ENCODE measurements at places on chromosomes 2 and 18.

- no peak for DNase-seq
These were observed 2.0 kb downstream of the ZNF521 start for GRCh38 chr18:25349926-25350487.

- DNase-seq: no peak
These were observed 82.0 kb downstream of the DPP4 start for GRCh38 chr2:161991991-161992390.

DNA sequence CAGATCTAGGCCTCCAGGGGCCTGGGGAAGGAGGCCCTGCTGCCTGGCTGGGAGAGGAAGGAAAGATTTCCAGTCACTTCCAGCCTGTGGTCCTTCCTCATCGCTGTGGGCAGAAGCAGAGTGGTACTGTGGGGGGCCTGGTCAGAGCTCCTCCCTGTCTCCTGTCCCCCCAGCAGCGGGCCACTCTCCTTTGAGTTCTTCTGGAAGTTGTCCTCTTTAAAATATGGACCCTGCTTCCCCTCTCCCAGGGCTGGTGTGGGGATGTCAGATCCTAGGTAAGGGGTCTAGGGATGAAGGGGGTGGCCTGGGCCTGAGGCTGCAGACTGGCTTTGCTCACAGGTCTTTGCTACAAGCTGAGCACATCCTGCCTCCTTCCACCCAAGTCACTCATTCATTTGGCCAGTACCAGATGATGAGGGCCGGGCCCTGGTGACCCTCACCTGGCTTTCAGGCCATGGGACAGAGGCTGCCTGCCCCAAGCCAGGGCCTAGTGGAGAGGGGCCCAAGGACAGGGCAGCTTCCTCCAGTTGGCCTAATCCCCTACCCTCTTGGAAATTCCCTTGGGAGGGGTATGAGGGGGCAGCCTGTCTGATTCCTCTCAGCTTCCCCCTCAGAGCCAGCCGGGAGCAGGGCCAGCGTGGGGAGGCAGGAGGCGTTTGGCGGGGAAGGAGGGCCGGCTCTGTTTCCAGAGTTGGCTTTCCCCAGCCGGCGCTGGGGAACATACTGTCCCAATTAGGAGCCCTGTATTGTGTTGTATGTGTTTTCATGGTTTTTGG is 231.9 kb downstream of the DYSF start:
- DNase-seq: no peak

- DNase-seq: peak; percentile 56
These were observed 7.6 kb downstream of the ZFP36L2 start for GRCh38 chr2:43218702-43219382.

DNA sequence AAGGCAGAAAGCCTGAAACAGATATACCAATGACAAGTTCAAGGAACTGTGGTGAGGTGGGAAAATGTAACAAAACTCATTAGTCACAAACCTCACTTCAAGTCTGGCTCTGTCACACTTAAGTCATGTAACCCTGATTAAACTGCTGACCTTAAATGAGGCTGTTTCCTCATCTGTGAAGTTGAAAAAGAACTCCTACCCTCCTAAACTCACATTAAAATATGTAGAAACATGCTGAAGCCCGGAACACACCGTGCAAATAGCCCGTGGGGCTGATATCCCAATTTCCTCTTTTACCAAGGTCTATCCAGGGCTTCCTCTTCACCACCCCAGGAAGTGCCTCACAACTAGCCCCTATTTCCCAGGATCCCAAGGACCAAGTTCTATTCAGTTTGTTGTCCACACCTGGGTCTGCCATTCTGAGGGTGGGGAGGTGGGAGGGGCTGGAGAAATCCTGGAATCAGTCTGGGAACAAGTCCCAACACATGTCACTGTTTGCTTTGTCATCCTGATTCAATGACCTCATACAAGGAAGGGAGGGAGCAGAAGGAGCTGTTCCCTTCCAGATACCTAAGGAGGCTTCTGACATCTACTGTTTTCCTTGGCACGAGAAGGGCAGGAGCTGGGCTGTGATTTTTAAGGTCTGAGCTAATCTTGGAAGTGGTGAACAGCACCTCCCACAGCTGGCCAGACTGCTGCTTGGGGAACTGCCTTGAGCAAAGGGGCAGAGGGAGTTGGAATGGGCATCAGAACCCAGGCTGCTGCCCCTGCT is 42.3 kb downstream of the SLC4A1AP start:
- DNase-seq: no peak

DNA sequence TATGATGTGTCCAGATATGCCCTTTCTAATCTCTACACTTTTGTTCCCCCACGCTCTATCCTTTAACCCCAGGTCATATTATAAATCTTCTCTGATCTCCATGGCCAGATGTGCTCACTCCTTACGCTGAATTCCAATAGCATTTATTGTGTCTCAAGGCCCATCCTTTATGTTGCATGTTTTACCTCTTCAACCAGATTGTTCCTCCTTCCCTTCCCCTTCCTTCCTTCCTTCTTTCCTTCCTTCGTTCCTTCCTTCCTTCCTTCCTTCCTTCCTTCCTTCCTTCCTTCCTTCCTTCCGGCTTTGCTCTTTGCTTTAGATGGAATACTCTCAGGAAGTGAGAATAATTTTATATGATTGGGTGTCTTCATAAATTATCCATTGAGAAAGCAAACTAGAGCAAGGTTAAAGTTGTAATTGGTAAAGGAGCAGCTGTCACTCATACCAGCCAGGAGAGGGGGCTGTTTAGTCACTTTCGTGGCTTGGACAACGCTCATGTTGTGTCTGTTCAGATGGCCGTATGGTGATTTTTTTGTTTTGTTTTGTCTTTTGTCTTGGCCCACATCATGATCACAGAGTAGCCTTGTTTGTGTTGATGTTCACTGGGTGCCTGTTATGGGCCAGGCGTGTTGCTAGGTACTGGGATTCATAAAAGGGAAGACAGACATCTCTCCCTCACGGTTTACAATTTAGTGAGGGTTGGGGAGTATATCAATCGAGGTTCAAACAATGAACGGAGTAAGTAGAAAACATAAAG is 68.0 kb downstream of the DAW1 start:
- DNase-seq: no peak

DNA sequence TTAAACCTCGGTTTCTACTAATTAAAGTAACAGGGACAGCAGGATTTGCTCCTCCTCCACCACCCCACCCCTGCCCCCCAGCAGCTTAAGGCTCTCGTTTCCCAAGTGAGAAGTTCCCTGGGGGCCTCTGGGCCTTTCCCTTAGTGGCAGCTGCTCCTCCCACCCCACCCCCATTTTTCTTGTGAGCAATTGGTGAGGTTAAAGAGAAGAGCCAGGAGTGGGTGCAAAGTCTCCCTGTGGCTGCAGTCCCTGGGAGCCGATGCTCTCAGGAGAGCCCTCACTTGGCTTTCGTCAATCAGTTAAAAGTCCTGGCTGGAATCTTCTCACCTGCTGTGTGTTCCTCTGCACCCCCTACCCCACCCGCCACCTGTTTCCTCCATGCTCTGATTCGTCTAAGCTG is 48.7 kb upstream of the AGAP1 start:
- no peak for DNase-seq

DNA sequence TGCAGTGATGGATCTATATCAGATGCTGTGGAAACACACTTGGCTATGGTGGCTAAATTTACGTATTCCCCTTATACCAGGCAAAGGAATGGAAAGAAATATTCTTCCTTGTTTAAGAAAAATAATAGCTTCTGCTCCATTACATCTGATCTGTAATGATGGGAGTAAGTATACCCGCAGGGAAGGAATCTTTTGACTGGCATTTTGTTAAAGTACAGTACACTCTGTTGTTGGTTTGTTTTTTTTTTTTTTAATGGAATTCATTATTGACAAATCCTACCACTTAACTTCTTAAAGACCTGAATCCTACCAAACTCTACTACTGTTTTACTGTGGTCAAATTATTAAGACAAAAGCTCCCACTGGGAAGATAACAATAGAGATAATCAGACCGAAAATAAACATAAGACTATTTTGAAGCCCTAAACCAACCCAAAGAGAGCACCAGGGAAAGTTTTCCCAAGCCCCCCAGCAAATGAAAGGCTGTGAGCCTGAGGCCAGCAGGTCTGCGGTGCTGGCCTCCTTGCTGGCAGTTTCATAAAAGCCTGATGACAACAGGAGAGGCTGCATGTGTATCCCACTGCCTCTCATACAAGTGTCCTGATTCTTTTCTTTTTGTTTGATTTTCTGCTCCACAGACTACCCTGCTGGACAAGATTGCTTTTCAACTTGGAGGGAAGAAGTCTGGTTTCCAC is 101.0 kb downstream of the SLC25A12 start:
- no peak for DNase-seq

DNA sequence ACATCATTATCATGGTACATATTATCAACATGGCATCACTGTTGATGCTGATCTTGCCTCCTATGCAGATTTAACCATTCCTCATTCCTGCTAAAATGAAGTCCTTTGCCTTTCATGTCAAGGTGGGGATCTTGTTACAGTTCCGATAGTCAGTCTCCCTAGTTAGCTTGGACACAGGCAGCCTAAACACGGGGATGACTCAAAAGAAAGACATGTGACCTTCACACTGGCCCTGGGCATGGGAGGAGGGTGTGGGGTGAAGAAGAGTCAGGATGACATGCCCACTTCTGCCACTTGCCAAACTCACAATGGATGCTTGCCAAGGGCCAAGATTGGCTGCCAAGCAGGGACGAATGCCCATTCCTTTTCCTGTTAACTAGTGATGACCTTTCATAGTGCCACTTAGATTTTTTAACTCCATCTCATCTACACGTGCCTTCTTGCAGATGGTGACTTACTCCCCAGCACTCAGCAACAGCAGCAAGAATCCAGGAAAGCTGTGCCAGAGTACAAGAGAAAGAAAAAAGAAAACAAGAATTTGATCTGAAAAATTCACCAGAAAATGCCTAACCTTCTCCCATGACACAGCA is 13.9 kb upstream of the SLC1A4 start:
- DNase-seq: no peak

DNA sequence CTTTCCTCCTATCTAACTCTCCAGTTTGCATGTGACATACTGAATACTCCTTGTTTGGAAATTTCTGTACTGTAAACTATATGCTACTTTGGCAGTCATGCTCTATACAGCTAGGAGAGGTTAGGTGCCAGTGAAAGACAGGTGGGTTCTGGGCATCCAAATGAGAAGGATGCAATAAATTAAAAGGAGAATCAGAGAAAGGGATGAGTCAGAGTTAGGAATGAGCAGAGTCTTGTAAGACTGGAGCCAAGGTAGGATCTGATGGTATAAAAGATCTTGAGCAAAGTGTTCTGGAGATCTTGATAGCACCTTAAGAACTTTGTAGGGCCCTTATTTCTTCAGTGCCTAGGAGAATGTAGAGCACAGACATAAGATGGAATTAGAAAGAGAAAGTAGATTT is 58.7 kb upstream of the STAM2 start:
- no peak for DNase-seq
